NCI-H2029 treated with DMSO at 0.1 percent for 48 hours (cell line): ENCODE measurements at places on chromosomes 5 and 9.

DNA sequence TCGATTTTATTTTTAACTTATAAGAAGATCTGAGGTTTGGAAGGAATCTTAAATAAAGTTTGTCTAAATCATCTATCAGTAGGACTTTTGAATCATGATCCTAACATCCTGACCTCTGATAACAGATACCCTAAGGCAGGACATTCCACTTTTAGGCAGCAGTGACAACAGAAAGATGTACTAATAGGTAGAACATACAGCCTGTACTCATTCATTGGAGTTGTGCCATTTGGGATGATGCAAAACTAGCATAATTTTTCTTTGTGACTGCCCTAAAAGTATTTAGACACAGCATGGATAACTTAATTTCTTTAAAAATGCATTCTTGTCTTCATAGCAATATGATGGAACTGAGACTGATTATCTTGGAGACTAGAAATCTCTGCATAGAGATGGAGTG, 39.7 kb downstream of the CDC42SE2 start:
- no peak for DNase-seq

- no peak for DNase-seq
Observed at GRCh38 chr9:134852906-134853654, 27.5 kb upstream of the FCN2 start.

- no peak for DNase-seq
Observed at GRCh38 chr9:74503219-74503618, 6.1 kb downstream of the RORB start.

GRCh38 chr5:91341154-91341553, 42.0 kb downstream of the ARRDC3 start:
- DNase-seq: no peak

DNA sequence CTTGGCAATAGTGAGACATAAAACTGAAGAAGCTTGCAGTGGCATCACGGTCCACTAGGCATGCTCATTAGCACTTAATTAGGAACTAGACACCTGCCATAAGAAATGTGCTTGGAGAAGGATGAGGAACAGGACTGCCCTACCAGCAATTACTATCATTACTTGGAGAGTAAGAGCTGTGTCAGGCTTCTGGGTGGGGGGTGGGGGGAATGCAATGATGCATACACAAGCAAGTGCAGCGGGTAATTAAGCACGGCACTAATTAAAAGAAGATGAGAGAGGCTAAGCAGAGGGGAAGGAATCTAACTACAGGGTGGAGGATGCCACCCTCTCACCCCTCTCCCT, 53.1 kb downstream of the TLE1 start:
- DNase-seq: no peak

- DNase-seq: no peak
Observed at GRCh38 chr9:94534901-94535300, 20.0 kb upstream of the PCAT7 start.

DNA sequence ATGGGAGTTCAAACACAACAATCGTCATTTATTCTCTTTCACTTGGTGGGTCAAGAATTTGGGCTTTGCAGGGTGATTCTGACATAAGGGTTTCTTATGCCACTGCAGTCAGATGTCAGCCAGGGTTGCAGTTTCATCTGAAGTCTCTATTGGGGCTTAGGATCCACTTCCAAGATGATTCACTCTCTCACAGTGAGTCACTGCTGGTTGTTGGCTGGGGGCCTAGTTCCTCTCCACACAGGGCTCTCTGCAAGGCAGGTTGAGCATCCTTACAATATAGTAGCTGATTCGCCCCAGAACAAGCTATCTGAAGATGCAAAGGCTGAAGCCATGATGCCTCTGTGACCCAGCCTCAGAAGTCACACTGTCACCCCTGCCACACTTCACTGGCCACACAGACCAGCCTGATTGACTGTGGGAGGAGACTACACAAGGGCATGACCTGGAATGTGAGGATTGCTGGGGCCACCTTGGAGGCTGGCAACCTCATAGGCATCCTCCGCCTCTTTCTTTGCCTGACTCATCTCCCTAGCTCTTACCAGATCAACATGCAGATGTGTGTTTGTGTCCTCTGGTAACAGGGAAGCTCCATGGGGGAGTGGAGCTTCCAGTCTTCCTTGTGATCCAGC, 4.5 kb upstream of the CARD19 start:
- no peak for DNase-seq

GRCh38 chr5:11733840-11734192, 170.4 kb downstream of the CTNND2 start:
- no peak for DNase-seq

GRCh38 chr5:63878788-63879187, 83.5 kb downstream of the HTR1A start:
- DNase-seq: no peak
